Glomerular endothelial cell (primary cell): ENCODE measurements at places on chromosomes 2 and 18. TPM values are rescaled to one million over a fixed set of nuclear protein-coding genes. Genes with fewer than 3 reads are reported as not detected.

- no peak for DNase-seq
These were observed 1.5 kb downstream of the KIF1A start for GRCh38 chr2:240818293-240819125.

DNA sequence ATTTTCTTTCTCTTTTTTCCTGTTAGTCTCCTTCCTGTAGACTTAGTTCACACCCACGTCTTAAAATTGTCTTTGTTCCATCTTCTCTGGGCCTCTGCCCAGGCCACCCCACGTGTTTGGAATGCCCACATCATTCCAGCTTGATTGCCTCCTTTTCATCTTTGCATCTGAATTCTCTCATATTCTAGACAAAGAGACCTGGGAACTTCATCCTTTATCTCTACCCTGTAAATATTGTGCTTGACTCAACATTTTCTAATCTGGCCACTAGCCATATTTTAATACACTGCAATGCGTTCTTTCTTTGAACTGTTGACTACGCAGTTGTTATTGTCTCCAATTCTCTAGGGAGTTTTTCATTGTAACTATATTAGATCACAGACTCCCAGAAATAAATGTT, 187.5 kb upstream of the NRXN1 start:
- DNase-seq, result no peak

GRCh38 chr2:179842498-179843153, 18.8 kb downstream of the ZNF385B start:
- DNase-seq, result no peak

DNA sequence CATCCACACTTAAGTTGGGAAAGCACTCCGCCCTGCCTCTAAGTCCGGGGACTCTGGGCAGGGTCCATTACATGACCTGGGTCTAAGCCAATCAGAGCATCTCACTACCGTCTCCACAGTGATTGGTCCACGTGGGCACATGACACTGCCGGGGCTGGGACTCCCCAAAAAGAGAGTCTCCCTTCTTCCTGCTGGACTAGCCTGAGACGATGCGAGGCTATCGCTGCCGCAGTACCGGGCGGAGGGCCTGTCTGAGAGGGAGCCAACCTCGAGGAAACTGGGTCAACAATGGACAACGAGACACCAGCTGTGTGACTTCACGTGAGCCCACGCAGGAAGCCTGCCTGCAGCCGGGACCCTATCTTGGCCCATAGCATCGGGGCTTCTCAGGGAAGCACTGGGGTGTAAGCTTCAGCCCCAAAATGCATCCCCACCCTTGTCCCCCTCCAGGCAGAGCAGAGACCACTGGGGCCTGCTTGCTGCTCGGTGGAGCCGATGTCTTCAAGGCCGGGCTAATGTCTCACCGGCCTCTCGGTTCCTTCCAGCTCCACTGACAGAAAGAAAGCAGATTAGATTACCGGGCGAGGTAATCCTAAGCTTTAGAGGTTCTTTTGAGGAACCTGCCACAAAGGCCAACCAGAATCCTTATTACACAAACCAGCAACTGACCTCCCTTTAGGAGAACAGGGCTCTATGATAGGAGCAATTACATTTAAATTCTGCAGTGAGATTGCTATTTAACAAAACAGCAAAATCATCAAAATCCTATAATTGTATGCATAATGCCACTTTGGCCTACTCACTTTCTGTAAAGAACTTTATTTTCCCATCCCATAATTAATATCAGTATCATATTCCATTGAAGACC, 21.3 kb upstream of the COPS8 start:
- DNase-seq, result no peak

GRCh38 chr2:79129260-79129659, 9.0 kb downstream of the REG1A start:
- DNase-seq, result no peak

DNA sequence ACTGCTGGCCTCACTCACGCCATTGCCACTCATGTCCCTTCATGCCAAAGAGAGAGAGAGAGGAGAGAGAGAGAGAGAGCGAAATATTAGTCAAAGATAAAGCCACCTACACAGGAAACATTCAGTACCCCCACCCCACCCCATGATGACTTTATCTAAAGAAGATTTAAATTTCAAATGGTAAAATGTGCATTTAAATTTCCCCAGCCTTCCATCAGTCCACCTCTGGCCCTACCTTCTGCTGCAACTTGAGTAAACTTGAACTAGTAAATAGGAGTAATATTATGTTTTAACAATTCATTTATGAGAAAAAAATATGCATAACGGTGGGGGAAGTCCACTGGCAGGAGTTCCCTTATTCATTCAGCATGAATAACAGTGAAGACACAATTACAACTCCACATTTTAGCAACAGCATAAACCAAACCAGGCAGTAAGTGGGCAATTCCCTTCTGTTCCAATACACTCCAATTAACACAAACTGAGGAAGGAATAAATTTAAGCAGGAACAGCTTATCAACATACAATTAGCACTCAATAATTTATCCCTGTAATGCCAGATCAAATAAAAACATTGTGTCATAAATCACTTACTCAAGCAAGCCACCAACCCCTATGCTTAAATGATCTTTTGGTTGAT, 264.2 kb downstream of the LNPK start:
- no peak for DNase-seq

- no peak for DNase-seq
These were observed 46.1 kb downstream of the CDK15 start for GRCh38 chr2:201852462-201852861.

GRCh38 chr2:240153418-240153817, 13.0 kb upstream of the OTOS start:
- no peak for DNase-seq

GRCh38 chr18:75141166-75141565, 67.8 kb downstream of the PTGR3 start:
- no peak for DNase-seq

DNA sequence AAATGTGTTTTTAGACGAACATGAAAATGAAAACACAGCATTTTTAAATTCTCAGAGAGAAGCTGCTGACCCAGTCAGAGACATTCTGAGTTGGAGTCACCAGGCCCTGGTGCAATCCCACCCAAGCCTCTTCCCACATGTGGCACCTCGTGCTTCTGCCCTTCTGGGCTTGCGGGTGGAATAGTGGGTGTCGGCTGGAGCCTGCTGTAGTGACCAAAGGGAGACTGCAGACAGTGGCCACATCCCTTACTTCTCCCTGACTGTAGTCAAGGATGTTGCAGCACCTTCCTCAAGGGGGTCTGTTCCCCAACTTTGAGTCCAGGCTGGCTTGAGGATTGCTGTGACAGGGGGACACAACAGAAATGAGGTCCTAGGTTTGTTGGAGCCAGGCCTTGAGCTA, 104.4 kb upstream of the GLI2 start:
- no peak for DNase-seq

DNA sequence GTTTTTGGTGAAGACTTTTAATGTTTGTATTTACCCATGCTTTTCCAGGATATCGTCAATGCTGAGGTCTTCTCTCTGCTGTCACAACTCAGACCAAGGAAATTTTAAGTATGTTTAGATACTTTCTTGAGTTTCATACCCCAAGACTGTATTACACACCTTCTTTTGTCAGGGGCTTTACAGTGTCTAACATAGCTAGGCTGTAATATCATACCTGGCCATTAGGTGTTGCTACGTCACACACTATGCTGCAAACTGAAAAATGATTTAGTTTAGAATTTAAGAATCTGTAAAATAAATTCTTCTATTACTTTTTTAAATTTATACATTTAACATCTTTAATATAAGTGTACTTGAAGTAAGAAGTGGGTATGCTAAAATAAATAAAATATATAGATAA, 358.4 kb upstream of the NRP2 start:
- DNase-seq, result no peak

- DNase-seq, result peak; percentile 37
These were observed 38.0 kb downstream of the PTGR3 start for GRCh38 chr18:75170916-75171315.

DNA sequence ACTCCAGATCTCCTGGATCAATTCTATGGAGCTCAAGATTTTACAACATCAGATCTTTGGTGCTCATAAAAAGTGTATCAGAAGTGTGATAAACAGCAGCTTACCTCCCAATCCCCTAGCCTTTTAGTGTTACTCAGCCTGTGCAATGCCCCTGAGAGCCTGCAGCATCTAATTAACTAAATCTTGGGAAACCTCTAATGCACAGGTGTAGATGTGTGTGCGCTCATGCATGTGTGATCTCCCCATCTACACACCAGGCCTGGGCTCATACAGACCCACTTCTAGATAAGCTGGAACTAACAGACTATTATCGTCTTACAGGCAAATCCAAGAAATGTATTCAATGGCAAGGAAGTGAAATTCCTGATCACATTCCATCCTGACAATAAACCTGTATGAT, 7.5 kb downstream of the SUCLG1 start:
- DNase-seq, result no peak

The DNAH7 gene
- total RNA-seq, result 0.12 TPM in 1 of 2 replicates, not detected in the other

The CCDC141 gene
- total RNA-seq, result 0.06 TPM in 1 of 2 replicates, not detected in the other

The TMEM163 gene
- 1.6 and 3.2 TPM in 2 replicates for total RNA-seq

The CD226 gene
- total RNA-seq, result under 0.01 TPM in 1 of 2 replicates, not detected in the other

The UGT1A10 gene
- total RNA-seq, result not detected in 2 replicates

The CACNB4 gene
- total RNA-seq, result 0.10 and 0.82 TPM in 2 replicates

The MOCOS gene
- 1.3 and 1.8 TPM in 2 replicates for total RNA-seq
